ENCODE measurements at places on chromosomes 4 and X.

DNA sequence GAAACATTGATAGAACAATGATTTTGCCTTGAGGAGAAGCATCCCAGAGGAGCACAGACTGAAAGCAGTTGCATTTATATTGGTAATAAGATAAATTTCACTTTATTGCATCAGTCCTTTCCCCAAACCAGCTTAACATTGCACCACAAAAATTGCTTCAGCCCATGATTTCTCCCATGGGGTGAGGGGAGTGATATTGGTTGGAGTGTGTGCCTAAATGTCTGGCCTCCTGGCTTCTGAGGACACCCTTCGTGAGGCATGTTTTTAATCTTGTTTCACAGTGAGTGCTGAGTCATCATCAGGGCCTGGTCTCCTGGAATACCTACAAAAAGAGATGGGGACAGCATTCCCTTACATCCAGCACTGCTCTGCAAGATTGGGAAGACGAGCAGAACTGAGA is 487.9 kb downstream of the C4orf33 start:
- DNase-seq, result no peak

- DNase-seq, result no peak
Measured at GRCh38 chrX:108696690-108697089, 39.7 kb downstream of the IRS4 start.

- no peak for DNase-seq
Measured at GRCh38 chr4:57114973-57115372, 4.8 kb upstream of the IGFBP7 start.

- no peak for DNase-seq
Measured at GRCh38 chr4:182975806-182976205, 58.6 kb upstream of the DCTD start.

DNA sequence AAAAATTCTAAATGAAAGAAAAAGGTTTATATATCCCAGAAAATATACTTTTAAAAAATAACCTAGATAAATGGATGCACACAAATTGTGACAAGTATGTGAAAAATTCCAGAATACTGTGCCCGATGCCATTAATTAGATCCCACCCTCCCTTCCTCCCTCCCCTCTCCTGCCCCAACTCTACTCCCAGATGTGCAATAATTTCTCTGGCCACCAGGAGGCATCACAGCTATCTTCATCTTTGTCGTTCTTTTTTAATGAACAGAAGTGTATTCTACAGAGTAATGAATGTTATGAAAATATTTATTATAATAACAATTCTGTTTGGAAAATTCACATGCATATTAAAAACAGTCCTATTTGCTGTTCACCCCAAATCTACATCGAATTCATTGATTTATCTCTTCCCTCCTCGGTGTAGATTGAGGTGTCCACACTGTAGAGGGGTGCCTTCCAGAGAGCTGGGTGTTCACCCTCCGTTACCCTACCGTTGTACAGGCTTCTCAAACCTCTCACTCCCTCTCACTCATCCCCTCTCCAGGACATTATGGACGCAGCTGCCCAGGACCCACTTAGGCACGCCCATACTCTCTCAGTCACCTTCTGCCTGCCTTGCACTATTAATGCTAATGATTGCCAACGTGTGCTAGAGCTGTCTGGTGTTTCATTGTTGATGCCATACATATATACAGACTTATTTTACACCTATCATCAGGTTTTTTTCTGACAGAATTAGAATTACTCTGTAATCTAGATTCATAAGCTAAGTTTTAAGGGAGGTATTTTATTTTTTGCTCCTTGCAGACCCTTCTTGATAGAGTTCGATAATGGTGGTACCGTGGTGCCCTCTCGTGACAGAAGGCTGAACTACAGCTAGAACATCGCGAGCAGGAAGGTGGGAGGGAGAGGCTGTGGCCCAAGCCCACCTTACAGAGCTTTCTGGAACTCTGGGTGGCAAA is 14.1 kb downstream of the RAB40AL start:
- DNase-seq, result peak; percentile 48

All from NCI-H2081 treated with DMSO at 0.1 percent for 48 hours (cell line).